ENCODE measurements at places on chromosomes 1 and 21. TPM values are rescaled to one million over a fixed set of nuclear protein-coding genes. Genes with fewer than 3 reads are reported as not detected.

NIBAN1 gene
- 248 TPM for total RNA-seq

- no peak for DNase-seq
These were observed 752.3 kb upstream of the ADAMTS5 start for GRCh38 chr21:27719226-27719625.

GRCh38 chr1:2014741-2015735, 4.1 kb upstream of the GABRD start:
- no peak for DNase-seq

- no peak for DNase-seq
These were observed 227.2 kb downstream of the SLC45A1 start for GRCh38 chr1:8545078-8545477.

SHISA4 gene
- total RNA-seq: 191 TPM

TGFB2 gene
- 4.4 TPM for total RNA-seq

DNA sequence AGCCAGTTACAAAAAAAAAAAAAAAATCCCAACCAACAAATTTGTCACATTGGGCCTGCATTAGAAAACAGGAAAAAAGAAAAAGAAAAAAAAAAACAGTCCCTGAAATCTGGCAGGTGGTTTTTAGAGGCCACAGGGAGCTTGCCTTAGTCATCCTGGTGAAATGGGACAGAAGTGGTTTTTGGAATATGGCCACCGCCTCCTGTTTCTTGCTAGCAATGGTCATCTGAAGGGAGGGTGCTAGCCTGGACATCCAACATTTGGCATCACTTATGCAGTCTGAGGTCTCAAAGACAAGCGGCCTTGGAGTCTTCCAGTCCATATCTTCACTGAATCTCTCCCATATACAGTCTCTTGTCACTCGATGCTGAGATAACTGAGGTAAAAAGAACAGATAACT, 20.1 kb upstream of the NKAIN1 start:
- no peak for DNase-seq

DNA sequence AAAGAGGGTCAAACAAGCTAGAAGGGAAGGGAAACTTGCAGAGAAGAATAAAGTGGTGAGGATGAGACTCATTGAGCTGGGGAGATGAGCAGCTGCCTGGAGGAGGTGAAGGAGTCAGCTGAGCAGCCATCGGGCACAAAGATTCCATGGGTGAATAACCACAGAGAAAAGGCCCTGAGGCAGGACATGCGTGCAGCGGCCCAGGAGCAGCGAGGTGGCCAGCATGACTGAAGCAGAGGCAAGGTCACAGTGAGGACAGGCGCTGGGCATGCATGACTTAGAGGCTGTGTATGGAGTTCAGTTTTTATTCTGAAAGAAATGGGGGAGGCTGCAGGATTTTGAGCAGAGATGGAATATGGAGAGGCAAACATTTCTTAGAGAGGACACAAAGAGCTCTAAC, 24.9 kb downstream of the OLFML2B start:
- DNase-seq: no peak

CDKN2C gene
- 12.8 TPM for total RNA-seq

S1PR1 gene
- 54.9 TPM for total RNA-seq

DNA sequence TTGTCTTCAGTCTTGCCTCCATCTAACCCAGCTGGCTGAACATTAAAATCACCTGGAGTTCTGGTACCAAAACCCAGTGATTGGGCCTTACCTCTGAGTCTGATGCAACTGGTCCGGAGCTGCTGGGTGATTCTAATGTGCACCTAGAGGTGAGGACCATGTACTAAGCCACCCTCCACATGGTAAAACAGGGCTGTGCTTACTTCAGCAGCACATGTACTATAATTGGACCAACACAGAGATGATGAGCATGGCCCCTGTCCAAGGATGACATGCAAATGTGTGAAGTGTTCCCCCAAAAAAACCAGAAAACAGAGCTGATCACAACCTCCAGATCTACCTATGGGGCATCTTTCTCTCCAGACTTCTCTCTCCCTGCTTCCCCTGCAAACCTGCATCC, 37.0 kb downstream of the ELK4 start:
- no peak for DNase-seq

- no peak for DNase-seq
These were observed 3.4 kb upstream of the EEIG2 start for GRCh38 chr1:108556499-108556898.

DNA sequence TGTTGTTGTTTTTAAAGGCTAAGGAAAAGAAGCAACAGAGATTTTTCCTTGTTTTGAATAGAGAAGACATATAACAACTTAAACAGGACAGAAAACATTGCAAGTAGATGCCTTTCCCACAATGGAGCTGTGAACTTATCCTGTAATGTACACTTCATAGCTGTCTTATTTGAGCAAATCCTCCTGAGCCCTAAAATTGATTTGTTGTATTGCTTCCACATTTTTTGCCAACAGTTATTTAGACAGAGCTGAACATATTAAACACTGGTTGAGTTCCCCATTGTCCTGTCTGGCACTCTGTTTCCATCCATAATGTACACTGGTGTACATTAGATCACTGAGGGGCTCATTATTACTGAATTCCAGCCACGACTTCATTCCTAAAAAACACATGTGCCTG, 32.2 kb downstream of the CACHD1 start:
- no peak for DNase-seq

OLIG1 gene
- 0.22 TPM for total RNA-seq

DNA sequence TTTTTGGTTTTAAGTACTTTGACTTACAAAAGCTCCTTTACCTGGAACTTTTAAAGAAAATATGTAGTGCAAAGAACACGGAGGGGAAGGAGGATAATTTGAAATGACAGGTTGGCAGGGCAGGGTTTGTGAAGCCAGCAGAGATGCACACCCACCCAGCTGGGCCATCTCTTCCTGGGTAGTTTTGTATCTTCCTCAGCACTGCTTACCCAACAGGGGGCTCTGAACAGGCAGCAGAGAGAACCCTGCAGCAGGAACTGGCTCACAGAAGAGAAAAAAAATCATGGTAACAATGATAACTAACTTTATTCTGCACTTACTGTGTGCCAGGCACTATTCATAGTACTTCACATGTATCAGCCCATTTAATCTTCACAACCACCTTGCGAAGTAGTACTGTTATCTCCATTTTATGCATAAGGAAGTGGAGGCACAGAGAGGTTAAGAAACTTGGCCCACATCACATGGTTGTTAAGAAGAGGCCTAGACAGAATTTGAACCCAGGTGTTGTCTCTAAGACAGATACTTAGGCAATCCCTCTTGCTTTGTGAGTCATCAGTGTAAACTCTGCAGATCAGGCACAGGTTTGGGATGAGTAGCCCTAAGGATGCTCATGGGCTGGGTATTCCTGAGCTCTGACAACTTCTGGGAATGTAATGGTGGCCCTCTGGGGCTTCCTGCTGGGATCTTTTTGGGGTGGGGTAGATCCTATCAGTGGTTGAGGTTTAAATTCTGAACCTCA, 60.8 kb downstream of the ELK4 start:
- DNase-seq: no peak

IL20 gene
- total RNA-seq: not detected

GRCh38 chr1:171484760-171485374, 463 bp upstream of the PRRC2C start:
- DNase-seq: no peak

PRSS38 gene
- not detected for total RNA-seq

DNA sequence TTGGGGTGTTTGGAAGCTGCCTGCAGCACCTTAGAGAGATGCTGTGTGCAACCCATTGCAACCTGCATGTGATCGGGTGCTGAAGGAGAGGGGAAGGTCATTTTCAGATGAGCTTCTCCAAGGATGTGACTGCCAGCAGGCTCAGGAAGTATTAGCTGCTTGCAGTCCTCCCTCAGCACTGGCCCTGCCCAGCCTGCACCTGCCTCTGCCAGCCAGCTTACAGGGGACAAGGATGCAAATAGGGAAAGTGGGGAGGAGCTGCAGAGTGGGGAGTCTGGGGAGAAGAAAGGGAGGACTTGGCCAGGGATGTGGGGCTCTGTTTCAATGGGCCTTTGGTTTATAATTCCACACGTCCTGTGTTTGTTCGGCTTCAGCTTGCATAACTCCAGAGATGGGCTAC, 254.5 kb downstream of the RRAGC start:
- no peak for DNase-seq

GRCh38 chr1:902802-903201, 20.9 kb upstream of the SAMD11 start:
- DNase-seq: no peak

CSMD2 gene
- total RNA-seq: 0.14 TPM

SYT14 gene
- total RNA-seq: not detected

GRCh38 chr21:42199868-42200463, 19.0 kb upstream of the ABCG1 start:
- DNase-seq: no peak

DNA sequence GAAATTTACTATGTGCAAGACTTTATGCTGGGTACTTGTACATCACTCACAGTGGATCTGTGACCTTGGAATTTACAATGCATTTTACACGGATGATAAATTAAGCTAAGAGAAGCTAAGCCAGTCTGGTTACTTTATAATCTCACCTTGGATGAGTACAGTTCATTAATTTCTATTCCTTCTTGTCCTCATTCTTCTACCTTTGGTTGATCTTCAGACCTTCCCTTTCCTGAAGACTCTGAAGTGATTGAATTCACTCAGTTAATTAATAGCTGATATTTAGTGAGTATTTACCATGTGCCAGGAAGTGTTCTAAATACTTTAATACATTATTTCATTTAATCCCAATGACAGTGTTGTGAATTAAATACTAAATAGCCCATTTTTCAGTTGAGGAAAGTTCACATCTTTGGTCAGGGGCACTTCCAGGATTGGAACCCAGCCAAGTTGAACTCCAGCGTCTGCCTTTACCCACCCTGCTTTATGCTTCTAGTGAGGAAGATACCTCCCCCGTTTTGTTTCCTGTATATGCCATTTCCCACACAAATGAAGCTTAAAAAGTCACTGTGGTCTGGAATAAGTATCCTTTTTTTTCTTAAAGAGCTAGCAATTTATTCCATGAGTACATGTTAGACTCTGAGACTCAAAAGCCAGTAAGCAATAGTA, 146.6 kb downstream of the TLR5 start:
- DNase-seq: no peak

MCOLN2 gene
- 0.19 TPM for total RNA-seq

GRCh38 chr1:24043345-24044032, 63.4 kb upstream of the SRSF10 start:
- no peak for DNase-seq

GRCh38 chr1:16235944-16236510, 956 bp downstream of the CPLANE2 start:
- no peak for DNase-seq

PEAR1 gene
- total RNA-seq: 7.1 TPM

SPRR5 gene
- total RNA-seq: not detected

DNA sequence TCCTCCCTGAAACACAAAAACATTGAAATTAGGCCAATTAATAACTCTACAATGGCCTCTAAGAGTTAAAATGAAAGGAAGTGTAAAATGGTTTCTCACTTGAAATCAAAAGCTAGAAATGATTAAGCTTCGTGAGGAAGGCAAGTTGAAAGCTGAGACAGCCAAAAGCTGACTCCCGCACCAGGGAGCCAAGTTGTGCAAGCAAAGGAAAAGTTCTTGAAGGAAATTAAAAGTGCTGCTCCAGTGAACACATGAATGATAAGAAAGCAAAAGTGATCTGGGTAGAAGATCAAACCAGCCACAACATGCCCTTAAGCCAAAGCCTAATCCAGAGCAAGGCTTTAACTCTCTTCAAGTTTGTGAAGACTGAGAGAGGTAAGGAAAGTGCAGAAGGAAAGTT, 22.8 kb downstream of the CYYR1 start:
- DNase-seq: no peak

DNA sequence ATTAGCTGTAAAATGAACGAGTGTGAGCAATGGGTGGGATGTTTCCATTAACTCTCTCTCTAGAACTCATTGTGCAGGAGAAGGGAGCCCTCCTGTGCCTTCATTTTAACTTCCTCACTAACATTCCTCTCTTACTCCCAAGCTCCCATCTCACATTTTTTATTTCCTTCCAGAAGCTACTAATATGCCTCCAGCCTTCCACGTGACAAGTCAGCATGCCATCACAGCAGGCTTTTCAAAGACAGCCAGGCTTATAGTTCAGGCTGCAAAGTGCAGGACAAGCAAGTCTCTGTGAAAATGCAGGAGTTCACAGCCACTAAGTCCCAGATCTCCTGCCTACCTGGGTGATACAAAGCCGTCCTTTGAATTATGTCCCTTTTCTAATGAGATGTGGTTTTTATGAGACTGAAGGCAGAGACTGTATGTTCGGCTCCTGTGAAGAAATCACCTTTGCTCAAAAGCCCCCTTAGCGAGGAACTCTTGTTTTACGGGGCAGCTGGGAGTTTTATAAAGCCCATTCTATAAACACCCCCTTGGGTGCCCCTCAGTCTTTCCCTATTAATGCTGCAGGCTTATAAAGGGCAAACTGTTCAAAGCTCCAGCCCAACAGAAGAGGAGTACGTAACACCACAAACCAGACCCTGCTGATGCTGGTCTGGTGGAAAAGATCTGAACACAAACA, 14.8 kb upstream of the ANGPTL7 start:
- no peak for DNase-seq

DNA sequence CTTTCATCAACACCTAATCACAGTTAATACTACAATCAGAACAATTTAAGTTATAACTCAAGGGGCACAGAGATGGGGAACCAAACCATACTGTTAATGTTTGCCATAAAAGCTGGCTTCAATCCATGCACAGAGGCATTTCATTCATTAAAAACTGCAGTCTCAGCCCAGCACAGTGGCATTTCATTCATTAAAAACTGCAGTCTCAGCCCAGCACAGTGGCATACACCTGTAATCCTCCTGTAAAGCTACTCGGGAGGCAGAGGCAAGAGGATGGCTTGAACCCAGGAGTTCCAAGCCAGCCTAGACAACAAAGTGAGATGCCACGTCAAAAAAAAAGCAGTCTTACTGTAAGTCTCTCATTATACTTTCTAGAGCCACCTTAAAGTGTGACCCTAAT, 29.2 kb downstream of the ARID4B start:
- DNase-seq: no peak

DNA sequence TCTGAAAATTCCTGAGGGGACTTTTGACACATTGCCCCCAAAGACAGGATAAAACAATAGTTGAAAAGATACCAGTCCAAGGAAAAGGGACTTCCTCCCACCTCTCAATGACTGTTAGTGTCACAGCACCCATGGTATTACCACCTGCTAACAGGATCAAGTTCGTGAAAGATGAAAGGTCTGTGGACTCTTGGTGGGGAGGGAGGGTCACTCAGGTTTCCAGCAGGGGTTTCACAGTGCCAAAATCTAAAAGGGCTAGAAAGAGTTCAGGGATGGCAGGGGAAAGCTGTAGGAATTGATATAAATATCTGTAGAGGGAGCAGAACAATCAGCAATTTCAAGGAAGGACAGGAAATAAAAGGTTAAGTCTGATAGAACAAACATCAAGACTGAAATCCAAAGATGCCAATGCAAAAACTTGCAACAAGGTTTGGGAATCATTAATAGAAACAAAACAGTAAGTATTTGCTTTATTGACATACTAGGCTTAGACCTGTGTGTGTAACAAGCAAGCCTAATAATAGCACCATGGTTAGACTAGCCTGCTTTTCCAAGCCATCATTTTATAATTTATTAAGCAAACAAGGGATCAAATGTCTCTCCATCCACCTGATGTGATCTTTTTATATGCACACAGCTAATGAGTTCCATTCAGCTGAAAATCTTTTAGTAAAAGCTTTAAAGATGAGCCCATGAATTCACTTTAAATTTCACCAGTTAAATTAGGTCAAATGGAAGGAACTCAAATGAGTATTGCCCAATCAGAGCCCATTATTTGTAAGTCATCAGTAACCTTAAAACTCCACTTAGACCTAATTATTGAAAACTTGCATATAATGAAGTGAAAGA, 3.7 kb downstream of the MCL1 start:
- no peak for DNase-seq

- no peak for DNase-seq
These were observed 42.6 kb upstream of the ADGRL2 start for GRCh38 chr1:81758181-81758580.

Data from left ventricle myocardium inferior (tissue), 1 donor.